ENCODE measurements at places on chromosomes 2 and 18.

DNA sequence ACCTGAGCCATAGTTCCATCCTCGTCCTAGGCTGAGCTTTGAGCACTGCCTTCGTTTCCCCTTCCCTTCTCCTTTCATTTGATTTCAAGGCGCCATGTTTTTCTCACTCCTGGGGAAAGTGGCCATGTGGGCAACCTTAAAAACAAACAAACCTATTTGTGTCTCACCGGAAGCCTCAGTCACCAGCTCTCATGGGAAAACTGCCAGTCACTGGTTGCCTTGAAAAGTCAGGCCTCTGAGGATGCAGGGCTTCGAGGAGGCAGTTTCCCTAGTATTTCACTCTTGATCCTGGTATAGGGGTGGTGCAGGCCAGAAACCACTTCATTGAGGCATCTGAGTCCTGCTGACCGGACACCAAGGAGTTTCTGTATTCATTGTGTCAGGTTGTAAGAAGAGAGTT is 59.2 kb upstream of the TRIB2 start:
- DNase-seq: no peak

DNA sequence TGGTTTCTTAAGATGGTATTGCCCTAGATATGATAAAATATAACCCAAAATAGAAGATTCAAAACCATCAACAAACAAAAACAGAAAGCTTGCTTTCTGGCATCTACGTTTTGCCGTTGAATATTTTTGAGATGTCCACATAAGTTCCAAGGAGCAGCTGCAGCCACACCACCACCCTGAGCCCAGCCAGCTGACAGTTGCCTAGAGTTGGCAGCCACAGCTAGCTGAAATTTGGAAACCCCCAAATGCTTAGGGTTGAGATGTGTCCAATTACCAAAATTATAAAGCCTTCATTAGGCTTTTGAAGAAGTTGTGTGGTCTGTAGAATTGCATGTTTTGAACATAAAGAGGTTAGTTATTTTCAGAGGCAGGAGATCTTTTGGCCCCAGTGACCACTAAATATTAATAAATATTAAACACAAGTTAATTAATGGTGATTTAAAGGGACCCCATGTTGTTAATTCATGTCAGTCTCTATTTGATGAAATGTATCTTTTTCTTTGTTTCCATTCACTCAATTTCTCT is 118.1 kb upstream of the DTNA start:
- DNase-seq: peak; percentile 26

- no peak for DNase-seq
These were observed 12.2 kb upstream of the PUM2 start for GRCh38 chr2:20362701-20363435.

DNA sequence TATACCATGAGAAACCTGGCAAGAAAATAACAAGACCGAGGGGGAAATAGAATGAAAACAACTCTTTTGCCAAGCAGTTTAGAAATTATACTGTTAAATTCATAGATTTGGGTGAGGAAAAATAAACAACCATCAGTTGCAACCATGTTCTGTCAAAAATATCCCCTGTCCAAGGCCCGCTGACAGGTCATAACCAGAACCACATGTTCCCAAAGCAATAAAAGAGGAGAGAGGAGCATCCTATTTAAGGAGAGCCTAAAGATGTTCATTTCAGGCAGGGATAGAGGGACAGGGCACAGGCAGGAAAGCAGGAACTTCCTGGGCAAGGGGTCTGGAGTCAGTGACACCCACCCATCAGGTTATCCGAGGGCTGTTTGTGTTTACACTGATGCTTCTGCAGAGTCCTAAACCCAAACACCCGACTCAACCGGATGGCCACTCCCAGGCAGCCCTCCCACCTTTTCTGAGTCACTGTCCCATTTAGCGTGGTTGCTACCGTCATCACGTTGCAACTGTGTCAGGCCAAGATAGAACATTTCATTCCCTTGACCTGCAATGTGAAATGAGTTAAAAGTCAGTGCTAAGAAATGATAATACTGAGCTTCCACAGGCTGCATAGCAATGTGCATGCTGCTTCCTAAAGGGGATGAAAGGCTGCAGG is 468.3 kb upstream of the RAB12 start:
- no peak for DNase-seq

DNA sequence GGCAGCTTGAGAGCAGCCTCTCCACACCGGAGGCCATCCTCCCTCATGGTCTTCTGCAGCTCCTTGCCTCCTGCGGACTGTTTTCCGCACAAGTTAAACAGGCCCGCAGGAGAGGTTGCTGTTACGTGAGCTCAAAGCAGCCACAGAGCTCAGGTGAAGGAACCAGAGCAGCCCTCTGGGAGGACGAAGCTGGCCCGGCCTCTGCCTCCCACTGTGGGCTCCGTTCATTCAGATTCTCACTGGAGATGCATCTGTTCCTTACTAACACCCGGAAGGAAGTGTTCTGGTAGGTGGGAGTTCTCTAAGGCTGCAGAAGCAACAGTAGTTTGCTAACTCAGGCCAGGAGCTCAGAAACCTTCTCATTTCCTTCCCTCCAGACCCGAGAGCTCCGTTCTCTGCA is 10.9 kb downstream of the DIPK1C start:
- DNase-seq: no peak

GRCh38 chr18:51137026-51137729 is 60.3 kb downstream of the MEX3C start:
- DNase-seq: no peak

DNA sequence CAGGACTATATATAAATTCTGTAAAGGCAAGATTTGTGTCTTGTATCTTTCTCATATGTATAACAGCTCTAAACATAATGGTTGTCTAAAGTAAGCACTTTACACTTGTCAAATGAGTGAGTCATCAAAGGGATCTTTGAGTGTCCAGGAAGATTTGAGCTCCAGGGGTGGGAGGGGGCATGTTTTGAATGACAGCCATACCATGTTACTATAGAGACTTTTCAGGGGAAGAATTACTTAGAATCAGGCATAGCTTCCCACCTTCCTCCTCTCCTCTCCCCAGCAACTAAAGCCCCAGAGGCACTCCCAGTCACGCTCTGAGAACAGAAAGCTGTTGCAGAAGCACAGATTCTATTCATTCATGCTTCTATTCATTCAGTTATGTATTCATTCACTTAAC is 65.8 kb upstream of the ALK start:
- no peak for DNase-seq

DNA sequence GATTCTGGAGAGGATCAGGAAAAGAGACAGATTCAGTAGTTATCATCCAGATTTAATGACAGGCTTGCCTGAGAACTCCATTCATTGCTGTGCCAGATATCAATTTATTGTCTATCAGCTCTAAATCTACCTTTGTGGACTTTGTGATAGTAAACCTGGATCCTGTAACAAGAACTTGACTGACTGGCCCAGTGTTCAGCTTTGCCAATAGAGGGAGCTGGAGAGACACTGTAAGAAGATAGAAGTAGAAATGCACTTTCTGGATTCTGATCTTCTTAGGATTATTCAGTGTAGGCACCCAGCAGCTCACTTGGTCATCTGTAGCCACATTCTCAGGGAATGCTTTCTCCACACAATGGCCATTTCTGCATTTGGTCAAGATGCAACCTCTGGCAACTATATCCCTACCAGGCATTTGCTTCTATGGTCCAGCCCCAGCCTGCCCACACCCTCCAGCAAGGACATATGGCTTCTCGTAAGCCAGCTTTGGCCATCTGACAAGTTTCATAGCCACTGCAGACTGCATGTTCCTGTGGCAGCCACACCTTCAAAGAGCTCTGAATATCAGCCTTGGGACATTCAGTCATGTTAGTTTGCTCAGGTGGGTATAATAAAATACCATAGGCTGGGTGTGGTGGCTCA is 6.1 kb upstream of the SERPINB8 start:
- DNase-seq: peak; percentile 11

Measured in NCI-H446 treated with DMSO at 0.1 percent for 48 hours (cell line).